Gastroesophageal sphincter (tissue), 4 donors: ENCODE measurements at places on chromosomes 3 and 15. TPM values are rescaled to one million over a fixed set of nuclear protein-coding genes. Genes with fewer than 3 reads are reported as not detected.
A peak's percentile ranks its signal among the peaks of the same experiment; 100 is the strongest.

DNA sequence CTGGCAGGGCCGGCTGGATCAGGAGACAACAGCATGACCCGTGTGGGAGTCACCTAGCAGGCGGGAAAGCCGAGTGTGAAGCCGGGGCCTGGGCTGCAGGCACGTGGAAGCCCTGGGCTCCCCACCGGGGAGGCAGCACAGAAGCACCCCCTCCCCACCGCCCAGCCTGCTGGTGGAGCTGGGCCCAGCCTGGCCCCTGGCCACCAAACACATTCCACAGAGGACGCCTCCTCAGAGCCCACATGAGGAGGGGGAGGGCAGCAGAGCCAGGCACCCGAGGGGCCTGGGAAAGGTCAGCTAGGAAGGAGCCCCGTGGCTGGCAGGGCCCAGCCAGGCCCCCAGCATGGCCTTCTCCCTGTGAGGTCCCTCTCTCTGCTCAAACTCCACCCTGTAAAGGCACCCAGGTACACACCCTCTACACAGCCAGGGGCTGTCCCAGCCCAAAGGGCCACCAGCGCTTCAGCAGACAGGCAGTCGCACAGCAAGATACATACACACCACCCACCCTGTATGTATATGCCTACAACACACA, 4.5 kb downstream of the PLXNB1 start:
- H3K4me3 ChIP-seq: peak overlapping the region; percentile 97
- H3K27ac ChIP-seq: peak overlapping the region; percentile 96
- H3K36me3 ChIP-seq: no peaks in the 10 kb centered on the region
- H3K27me3 ChIP-seq: no peaks in the 10 kb centered on the region

DNA sequence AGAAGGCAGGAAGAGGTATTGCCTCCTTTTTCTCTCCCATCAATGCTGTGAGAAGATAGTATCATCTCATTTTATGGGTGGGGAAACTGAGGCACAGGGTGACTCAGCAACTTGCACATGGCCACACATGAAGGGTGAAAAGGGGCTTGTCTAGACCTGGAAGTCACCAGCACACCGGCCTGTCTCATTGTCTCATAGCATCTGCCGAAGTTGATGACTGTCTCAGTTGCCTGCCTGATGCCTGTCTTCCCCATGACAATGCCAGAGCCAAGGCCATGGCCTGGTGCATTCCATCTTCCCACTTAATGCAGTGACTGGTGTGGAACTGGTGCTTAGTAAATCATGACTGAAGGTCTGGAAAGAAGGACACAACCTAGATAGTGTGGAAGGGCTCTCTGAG, 27.9 kb upstream of the PRR23E start:
- H3K27me3 ChIP-seq: peaks cover 58% of the 10 kb centered on the region
- no peak overlapping the region for H3K27ac ChIP-seq
- H3K36me3 ChIP-seq: no peaks in the 10 kb centered on the region
- H3K4me3 ChIP-seq: no peak overlapping the region

Gene SPINK8
- not detected for total RNA-seq

DNA sequence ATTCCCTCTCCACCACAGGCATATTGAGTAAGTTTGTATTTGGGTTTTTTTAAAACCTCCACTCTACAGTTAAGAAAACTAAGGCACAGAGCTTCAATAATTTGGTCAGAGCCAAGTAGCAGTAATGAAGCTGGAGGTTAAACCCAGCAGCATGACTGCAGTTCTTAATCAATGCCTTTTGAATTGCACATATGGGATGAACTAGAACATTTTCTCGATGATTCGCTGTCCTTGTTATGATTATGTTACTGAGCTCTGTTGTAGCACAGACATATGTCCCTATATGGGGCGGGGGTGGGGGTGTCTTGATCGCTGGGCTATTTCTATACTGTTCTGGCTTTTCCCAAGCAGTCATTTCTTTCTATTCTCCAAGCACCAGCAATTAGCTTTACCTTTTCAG, 1.6 kb upstream of the CCR5 start:
- no peak overlapping the region for H3K4me3 ChIP-seq
- ATAC-seq: no peak
- no peaks in the 10 kb centered on the region for H3K36me3 ChIP-seq
- no peaks in the 10 kb centered on the region for H3K4me1 ChIP-seq

- no peak for ATAC-seq
- peaks cover 11% of the 10 kb centered on the region for H3K4me1 ChIP-seq
- H3K4me3 ChIP-seq: no peak overlapping the region
- no peak overlapping the region for H3K27ac ChIP-seq
- H3K36me3 ChIP-seq: no peaks in the 10 kb centered on the region
These were observed 3.7 kb downstream of the SEMA3G start for GRCh38 chr3:52441091-52441771.

Gene TEX9
- total RNA-seq: 4.2 TPM

Gene GOLGA8S
- total RNA-seq: 0.40 TPM

DNA sequence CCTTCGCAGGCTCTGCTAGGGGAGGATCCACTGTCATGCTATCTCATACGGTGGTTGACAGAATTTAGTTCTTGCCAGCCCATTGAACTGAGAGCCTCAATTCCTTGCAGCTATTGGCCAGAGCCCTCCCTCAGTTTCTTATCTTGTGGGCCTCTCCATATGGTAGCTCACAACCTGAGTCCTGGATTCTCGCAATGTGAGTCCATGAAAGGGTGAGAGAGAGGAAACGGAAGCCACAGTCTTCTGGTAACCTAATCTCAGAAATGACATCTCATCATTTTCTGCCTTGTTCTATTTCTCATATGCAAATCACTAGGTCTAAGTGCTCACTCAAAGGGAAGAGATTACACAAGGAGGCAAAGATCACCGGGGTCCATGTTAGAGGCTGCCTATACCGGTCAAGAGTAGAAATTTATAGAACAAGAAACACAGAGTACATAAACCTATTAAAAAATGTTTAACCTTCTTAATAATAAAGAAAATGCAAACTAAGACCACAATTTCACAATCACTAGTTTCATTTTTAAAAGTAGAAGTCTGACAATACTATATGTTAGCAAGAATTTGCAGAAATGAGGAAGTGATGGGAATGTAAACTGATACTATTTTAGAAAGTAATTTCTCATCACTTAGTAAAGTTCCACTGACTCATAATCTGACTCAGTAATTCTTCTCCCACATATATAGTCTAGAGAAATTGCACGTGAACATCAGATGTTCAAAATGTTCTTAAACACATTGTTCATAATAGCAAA, 378.4 kb upstream of the AGTR1 start:
- no peaks in the 10 kb centered on the region for H3K36me3 ChIP-seq
- H3K4me3 ChIP-seq: no peak overlapping the region
- no peaks in the 10 kb centered on the region for H3K4me1 ChIP-seq
- ATAC-seq: peak; percentile 51

- no peak overlapping the region for H3K4me3 ChIP-seq
- H3K27ac ChIP-seq: no peak overlapping the region
- H3K27me3 ChIP-seq: no peaks in the 10 kb centered on the region
- H3K36me3 ChIP-seq: no peaks in the 10 kb centered on the region
- no peaks in the 10 kb centered on the region for H3K4me1 ChIP-seq
- ATAC-seq: no peak
These were observed 259.6 kb upstream of the DPPA4 start for GRCh38 chr3:109596991-109597390.

- no peak overlapping the region for H3K4me3 ChIP-seq
- no peaks in the 10 kb centered on the region for H3K36me3 ChIP-seq
- ATAC-seq: no peak
- H3K27ac ChIP-seq: no peak overlapping the region
These were observed 134.3 kb downstream of the ATP10A start for GRCh38 chr15:25728816-25729215.

DNA sequence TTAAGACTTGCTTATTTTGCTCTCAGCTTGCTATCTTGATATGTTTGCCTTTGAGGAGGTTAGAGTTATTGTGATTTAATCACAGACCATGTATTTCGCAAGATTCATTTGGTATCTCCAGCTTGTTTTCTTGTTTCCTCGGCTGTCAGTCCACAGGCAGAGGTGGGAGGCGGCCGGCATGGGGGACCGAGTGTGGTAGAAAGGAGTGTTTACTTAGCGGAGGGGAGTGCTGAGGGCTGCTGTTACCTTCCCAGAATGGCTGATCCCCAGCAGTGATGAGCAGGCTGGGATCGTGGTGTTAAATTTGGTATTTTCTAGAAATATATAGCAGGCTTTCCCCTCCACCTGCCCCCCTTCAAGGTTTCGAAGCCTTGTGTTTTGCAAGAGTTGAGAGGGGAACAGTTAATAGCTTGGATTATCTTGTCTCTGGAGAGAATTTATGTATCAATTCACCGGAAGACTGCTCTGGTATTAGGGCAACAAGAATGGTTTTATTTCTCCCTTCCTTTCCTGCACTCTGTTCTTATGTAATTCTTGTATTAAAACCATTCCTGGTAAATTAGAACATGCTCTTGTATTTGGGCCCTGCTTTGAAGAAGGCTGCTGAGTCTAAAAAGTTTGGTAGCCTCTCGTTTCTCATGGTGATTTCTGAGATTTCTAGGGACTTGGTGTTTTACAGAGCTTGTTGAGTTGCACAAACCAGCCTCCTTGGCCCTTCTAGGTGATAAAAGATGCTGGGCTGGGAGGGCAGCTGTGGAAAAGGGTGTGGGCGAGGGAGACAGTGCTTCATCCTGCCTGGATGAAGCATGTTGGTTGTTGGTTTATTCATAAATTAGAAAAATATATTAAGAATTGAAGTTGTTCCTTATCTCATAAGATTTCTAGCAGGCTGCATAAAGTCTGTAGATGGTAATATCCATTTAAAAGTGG, 151.4 kb downstream of the IGF1R start:
- peaks cover 33% of the 10 kb centered on the region for H3K4me1 ChIP-seq
- H3K4me3 ChIP-seq: no peak overlapping the region
- H3K27me3 ChIP-seq: no peaks in the 10 kb centered on the region
- H3K36me3 ChIP-seq: no peaks in the 10 kb centered on the region
- ATAC-seq: no peak
